ENCODE measurements at places on chromosomes 1 and 21. TPM values are rescaled to one million over a fixed set of nuclear protein-coding genes. Genes with fewer than 3 reads are reported as not detected.

Gene MMP23B
- total RNA-seq: 42.7 TPM

GRCh38 chr1:48249868-48250267 is 27.4 kb downstream of the SLC5A9 start:
- no peaks in the 10 kb centered on the region for H3K27me3 ChIP-seq
- no peaks in the 10 kb centered on the region for H3K4me1 ChIP-seq
- H3K4me3 ChIP-seq: no peak overlapping the region

GRCh38 chr1:52461821-52462220 is 57.4 kb downstream of the PRPF38A start:
- no peaks in the 10 kb centered on the region for H3K36me3 ChIP-seq
- H3K27me3 ChIP-seq: no peaks in the 10 kb centered on the region
- H3K4me1 ChIP-seq: no peaks in the 10 kb centered on the region
- no peak overlapping the region for H3K27ac ChIP-seq
- no peak overlapping the region for H3K4me3 ChIP-seq
- DNase-seq: no peak

DNA sequence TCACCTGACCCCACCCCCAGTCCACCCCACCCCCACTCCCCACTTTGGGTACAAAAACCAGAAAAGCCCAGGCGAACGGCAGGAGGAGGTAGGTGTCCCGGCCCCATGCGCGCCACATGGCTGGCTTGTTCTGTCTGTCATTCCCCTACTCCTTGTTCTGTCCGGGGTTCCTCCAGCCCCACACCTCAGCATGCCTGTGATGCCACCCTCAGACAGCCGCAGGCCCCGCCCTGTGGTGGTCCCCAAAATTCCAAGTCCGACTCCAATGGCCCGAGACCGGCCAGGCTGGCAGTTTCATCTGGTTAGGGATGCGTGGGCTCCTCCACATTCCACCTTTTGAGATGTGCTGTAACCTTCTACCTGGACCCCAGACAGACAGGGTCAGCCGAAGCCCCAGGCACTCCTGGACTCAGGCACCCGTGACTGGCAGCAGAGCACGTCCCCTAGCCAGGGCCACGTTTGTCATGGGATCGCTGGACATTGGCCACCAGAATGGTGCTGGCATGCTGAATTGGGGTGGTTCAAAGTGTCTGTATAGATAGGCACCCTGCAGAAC is 94.4 kb downstream of the WDR4 start:
- no peak for DNase-seq
- H3K27ac ChIP-seq: no peak overlapping the region
- no peaks in the 10 kb centered on the region for H3K27me3 ChIP-seq
- no peak overlapping the region for H3K4me3 ChIP-seq

GRCh38 chr1:2377751-2378440 is 13.5 kb downstream of the MORN1 start:
- no peak overlapping the region for H3K27ac ChIP-seq
- H3K4me1 ChIP-seq: peaks cover 11% of the 10 kb centered on the region
- H3K27me3 ChIP-seq: no peaks in the 10 kb centered on the region
- DNase-seq: no peak
- no peak overlapping the region for H3K4me3 ChIP-seq
